ENCODE measurements at places on chromosomes 3 and 15.

DNA sequence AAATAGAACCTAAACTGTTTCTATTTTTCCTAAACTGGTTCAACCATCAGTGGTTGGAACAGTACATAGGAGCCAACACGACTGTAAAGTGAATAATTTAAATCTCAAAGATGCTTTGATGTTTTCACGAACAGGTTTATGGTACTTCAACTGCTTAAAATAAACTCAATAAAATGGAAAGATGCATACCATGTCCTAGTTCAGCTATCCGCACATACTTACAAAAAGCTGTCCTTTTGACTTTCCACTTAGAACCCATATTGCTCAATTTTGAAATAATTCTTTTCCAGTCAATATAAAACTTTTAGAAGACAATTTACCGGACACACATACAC is 902 bp downstream of the CMTM6 start:
- DNase-seq = no peak

DNA sequence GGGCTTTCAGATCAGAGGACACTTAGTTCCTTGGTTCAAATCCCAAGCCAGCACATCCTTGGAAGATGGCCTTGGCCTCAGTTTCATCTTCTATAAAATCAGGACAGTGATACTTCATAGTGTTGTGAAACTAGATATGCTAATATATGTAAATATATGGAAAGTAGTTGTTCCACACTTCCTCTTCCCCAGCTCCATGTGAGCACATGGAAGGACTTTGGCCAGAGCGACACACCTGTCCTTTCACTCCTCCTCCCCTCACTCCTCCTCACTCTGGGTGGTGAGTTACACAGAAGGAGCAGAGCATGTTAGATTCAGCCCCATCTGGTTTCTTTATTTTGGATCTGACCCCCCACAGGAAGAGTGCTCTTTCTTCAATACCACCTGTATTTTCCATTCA is 65.2 kb downstream of the MTHFS start:
- no peak for DNase-seq

- no peak for DNase-seq
Measured at GRCh38 chr3:165346503-165346902, 150.3 kb upstream of the SLITRK3 start.

GRCh38 chr3:189303584-189303983 is 131.8 kb downstream of the TPRG1 start:
- no peak for DNase-seq

GRCh38 chr3:99658274-99658673 is 19.9 kb downstream of the COL8A1 start:
- DNase-seq = no peak

- no peak for DNase-seq
Measured at GRCh38 chr15:77738038-77738370, 105.3 kb upstream of the LINGO1 start.

GRCh38 chr15:45099549-45100165 is 14.3 kb downstream of the DUOX2 start:
- DNase-seq = no peak

GRCh38 chr15:62063825-62064635 is 2.7 kb upstream of the C2CD4A start:
- DNase-seq = no peak

DNA sequence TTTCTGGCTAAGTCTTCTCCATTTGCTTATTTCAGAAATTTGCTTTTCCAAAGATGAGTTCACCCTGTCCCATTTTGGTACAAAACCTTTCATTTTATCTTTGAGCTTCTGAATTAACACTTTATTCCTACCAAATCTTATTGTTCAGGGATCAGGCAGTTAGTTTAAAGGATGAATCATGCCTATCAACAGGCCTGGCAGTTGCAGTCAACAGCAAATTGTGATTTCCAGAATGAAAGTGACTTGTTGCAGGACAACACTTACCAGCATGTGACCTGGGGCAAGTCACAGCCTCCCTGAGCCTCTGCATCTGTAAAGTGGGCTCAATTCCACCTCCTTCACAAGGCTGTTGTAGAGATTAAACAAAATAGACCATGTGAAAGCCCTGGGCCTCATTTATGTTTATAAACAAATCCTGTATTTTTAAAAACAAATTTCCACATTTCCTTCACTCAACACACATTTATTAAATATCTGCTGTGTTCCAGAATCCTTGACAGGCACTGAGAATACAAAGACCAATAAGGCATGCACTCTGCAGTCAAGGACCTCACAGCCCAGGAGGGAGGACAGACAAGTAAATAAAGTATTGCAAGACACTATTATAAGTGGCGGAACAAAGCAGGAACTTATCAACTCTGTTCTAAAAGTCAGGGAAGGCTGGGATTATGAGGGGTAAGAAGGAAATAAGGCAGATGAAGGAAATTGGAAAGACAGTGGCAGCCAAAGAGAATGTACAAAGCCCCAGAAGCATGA is 359.1 kb upstream of the IL12A start:
- no peak for DNase-seq

DNA sequence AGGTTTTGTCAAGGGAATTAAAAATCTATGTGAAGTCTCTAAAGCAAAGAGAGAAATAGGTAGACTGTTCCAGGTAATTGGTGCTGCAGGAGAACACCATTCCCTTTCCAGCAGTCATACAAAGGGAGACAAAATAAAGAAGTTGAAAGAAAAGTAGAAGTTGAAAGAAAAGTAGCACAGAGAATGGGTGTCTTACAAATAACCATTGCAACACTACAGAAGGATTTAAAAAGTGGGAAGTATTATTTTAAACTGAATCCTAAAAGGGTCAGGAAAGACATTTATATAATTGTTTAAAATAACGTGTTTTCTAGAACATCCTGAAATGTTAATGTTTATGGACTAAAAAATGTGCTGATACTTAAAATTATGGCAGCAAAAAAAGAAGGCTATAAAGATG is 223.8 kb downstream of the RSRC1 start:
- no peak for DNase-seq

GRCh38 chr3:68793759-68794701 is 138.3 kb downstream of the TAFA4 start:
- no peak for DNase-seq

DNA sequence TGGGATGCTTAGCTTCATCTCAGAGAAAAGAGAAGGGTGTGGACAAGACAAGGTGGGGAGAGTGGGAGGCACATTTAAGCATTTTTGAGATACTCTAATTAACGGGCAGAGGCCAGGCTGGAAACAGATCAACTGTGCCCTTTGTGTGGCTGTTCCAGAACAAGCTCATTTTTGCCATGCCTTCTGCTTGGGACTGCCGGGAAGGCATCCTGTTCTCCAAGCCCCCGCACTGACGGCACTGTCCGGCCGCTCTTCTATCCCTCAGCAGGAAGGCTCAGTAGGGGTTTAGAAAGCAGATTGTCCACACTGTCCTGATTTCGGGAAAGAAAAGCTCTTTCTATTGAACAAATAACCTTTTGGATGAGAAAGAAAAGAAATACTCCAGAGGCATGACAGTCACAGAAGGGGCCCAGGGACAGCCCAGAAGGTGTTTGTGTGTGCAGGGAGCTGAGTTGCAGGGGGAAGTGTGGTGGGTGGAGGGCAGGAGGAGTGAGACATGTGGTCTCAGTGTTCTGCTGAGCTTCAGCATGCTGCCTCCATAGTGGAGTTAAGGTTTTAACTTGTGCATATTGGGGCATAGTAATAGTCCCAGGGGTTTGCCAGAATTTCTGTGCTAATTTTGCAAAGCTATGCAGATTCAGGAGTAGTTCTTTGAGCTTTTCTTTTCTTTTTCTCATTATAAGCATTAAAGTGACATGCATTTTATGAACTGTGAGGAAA is 27.3 kb downstream of the SV2B start:
- no peak for DNase-seq

DNA sequence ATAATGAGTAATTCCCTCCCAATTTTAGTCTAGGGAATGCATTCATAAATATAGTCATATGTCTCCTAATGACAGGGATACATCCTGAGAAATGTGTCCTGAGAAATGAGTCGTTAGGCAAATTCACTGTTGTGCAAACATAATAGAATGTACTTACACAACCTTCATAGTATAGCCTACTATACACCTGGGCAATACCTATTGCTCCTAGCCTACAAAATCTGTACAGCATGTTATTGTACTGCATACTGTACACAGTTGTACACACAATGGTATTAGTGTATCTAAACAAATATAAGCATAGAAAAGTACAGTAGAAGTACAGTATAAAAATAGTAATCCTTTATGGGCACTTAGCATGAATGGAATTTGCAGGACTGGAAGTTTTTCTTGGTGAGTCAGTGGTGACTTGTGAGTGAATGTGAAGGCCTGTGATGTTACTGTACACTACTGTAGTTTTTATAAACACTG is 6.6 kb downstream of the DTWD1 start:
- DNase-seq = no peak

DNA sequence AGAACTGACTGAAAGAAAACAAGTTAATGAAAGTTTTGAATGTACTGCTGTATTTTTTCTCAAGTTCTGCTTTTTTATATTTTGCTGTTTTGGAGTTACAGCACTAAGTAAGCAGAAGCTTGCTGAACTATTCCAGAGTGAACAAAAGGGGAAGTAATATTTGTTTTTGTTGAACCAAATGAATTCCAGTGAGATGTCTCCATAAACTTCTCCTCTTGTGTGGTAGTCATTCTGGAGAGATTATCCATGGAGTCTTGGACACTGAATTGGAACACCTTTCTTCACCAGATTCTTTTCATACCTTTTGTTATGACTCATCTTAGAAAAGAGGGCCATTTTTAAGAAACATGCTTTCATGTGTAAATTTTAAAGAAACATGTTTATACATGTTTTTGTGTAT is 8.8 kb downstream of the ANKUB1 start:
- no peak for DNase-seq

DNA sequence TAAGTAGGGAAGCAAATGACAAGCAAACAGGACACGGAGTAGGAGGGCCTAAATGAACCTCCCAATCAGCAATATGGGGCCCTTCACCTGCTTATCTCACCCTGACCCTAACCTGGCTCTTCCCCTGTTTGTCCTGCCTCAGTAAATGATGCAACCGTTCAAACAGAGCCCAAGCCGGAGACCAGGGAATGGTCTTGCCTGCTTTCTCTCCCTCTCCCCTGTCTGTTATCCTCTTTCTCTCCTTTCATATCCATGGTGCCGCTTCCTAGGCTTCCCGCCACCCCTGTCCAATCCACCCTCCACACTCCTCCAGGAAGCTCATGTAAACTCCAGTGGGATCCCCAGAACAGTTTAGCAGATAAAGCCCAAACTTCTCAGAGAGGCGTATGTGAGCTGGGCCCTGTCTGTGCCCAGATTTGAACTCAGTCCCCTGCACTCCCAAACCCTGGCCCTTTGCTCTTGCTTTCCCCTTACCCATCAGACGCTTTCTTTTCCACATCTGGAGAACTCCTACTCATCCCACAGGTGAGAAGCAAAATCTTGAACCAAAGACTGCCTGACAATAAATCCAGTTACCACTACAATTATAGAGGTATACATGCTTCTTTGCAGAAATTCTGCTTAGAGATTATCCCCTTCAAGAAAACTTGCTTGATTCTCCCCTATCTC is 45.7 kb upstream of the STT3B start:
- DNase-seq = no peak

Measured in HL-60 (cell line).